ENCODE measurements at places on chromosomes 16 and 17. TPM values are rescaled to one million over a fixed set of nuclear protein-coding genes. Genes with fewer than 3 reads are reported as not detected.

Gene TOX3
- total RNA-seq: not detected

GRCh38 chr17:14813649-14814370, 451.3 kb downstream of the PMP22 start:
- peak; percentile 44 for DNase-seq

Gene GCGR
- not detected for total RNA-seq

DNA sequence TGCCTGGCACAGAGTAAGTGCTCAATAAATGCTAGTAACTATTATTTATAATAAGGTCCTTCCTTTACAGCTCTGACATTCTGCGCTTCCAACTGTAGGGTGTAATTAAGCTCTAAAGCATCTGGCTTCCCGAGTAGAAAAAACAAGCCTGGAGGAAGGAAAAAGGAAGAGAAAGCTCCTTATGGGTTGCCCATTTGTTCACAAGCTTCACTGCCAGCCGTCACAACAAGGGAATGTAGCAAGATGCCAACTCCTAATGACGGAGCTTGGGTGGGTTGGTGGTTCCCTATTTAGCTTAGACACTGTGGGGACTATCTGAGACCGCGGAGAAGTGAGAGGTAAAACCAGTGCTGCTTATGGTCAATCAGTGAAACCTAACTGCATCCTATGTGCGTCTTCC, 7.3 kb upstream of the RPRML start:
- DNase-seq: no peak

DNA sequence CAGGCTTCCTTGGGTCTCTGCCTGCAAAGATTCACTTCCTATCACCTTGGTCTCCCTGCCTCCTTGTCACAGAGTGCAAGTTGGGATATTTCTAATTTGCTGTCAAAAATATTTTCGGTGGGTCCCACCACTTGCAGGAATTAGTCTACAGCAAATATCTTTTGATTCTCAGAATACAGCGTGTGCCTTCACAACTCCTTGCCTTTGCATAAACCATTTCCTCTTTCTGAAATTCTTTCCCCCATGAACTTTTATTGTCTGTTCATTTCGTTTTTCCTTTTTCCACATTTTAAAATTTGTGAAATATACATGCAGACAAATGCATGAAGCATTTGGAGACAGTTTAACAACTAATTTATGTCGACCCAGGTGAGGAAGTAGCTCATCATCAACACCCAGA, 60.0 kb downstream of the HS3ST3B1 start:
- DNase-seq: no peak

DNA sequence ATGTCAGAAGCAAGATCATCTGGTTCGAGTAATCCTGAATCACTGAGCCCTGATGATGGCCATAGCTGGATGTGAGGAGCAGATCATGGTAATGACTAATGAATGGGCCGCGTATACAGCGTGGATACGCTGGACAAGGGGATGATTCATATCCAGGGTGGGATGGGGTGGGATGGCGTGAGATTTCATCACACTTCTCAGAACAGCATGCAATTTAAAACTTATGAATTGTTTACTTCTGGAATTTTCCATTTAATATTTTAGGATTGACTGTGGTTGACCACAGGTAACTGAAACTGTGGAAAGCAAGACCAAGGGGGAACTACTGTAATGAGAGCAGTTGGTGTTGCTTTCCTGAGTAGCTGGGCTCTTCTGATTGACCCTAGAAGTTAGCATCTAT, 225.5 kb downstream of the STX8 start:
- no peak for DNase-seq

Gene ATP2A1
- total RNA-seq: not detected

- DNase-seq: peak; percentile 83
These were observed 14.0 kb downstream of the CCR7 start for GRCh38 chr17:40551091-40551878.

Gene KRTAP9-4
- not detected for total RNA-seq

Measured in Right ventricle myocardium superior (tissue), 1 donor.